GM23248 (cell line): ENCODE measurements at places on chromosomes 6 and 20. TPM values are rescaled to one million over a fixed set of nuclear protein-coding genes. Genes with fewer than 3 reads are reported as not detected.

GRCh38 chr6:99409672-99410071, 15.4 kb downstream of the PNISR start:
- DNase-seq, result no peak

Gene SLC23A2
- polyA plus RNA-seq, result 5.8 and 5.9 TPM in 2 replicates

GRCh38 chr6:14767226-14767625, 478.6 kb upstream of the JARID2 start:
- no peak for DNase-seq

- DNase-seq, result no peak
Observed at GRCh38 chr6:145498425-145498824, 236.9 kb downstream of the EPM2A start.

Gene PXMP4
- 14.1 and 16.4 TPM in 2 replicates for polyA plus RNA-seq

Gene FRS3
- 1.7 and 2.5 TPM in 2 replicates for polyA plus RNA-seq

- DNase-seq, result peak; percentile 88
Observed at GRCh38 chr6:31620586-31621319, at the start of gene PRRC2A. PRRC2A (plus strand) TSS chr6:31620715; CDS start chr6:31622790, 2,075 bp downstream.

- DNase-seq, result no peak
Observed at GRCh38 chr6:90467546-90467945, 119.3 kb downstream of the MAP3K7 start.

Gene GABRR1
- polyA plus RNA-seq, result not detected in 2 replicates

DNA sequence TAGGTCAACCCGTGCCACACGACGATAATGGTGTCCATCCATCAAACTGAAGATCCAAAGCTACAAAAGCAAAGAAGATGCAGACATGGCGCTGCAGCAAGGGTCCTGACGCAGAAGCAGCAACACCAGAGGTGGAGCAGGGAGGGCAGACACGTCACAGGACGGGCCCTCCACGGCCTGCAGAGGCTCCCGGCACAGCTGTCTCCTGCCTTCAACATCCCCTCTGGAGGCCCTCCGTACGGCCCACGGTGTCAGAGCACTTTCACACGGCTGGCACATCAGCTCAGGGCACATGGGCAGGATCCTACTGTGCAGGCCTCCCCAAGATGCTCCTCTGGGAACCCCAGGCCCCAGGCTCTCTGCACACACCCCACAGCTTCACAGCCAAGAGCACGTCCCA, 37.6 kb downstream of the WDR27 start:
- DNase-seq, result no peak

DNA sequence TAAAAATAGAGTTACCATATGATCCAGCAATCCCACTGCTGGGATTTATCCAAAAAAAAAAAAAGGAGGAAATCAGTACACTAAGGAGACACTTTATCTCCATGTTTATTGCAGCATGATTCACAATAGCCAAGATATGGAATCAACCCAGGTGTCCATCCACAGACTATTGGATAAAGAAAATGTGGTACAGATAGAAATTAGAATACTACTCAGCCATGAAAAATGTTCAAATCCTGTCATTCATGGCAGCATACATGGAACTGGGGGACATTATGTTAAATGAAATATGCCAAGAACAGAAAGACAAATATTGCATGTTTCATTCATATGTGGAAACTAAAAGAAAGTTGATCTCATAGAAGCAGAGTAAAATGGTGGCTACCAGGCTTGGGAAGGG, 75.3 kb downstream of the ERMARD start:
- DNase-seq, result no peak

- no peak for DNase-seq
Observed at GRCh38 chr6:44954281-44954680, 373.8 kb upstream of the RUNX2 start.

GRCh38 chr6:106890447-106890846, 84.1 kb downstream of the CD24 start:
- peak; percentile 13 for DNase-seq

- peak; percentile 81 for DNase-seq
Observed at GRCh38 chr20:32354592-32355416, 3.3 kb upstream of the ASXL1 start.

Gene MYCT1
- polyA plus RNA-seq, result 0.42 TPM in 1 of 2 replicates, not detected in the other

Gene GRM4
- 0.10 and 0.57 TPM in 2 replicates for polyA plus RNA-seq

GRCh38 chr6:11217360-11218101, 14.9 kb downstream of the NEDD9 start:
- DNase-seq, result no peak

DNA sequence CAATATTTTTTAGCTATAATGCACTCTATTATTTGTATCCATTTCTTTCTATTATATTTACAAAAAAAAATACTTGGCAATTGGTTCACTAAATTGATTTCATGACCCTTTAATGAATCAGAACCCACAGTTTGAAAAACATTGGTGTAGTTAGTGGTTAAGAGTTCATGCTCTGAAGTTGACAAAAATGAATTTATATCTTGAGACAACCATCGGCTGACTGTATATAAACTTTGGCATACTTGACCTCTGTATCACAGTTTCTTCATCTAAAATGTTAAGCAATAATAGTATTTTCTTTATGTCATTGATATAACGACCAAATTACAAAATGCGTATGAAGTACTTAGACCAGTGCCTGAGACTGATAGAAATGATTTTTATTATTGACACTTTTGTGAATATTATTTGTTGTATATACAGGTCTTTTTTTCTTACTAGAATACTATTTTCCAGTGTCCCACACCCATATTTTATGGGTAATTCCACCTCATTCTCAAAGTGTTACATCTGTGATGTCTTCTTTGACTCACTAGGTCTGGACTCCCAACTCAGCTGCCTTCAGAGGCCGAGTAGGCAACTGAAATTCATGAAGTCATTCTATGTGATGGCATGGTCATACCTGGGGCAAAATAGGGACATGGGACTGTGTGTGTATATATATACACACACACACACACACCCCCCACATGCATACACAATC, 459.2 kb downstream of the RFPL4B start:
- peak; percentile 36 for DNase-seq

- DNase-seq, result peak; percentile 56
Observed at GRCh38 chr6:152529369-152529768, 107.8 kb downstream of the SYNE1 start.

Gene RARS2
- polyA plus RNA-seq, result 77.0 and 77.3 TPM in 2 replicates

- DNase-seq, result no peak
Observed at GRCh38 chr6:87779542-87779941, 77.5 kb upstream of the AKIRIN2 start.

GRCh38 chr6:113377362-113377942, 479.7 kb upstream of the MARCKS start:
- DNase-seq, result no peak

DNA sequence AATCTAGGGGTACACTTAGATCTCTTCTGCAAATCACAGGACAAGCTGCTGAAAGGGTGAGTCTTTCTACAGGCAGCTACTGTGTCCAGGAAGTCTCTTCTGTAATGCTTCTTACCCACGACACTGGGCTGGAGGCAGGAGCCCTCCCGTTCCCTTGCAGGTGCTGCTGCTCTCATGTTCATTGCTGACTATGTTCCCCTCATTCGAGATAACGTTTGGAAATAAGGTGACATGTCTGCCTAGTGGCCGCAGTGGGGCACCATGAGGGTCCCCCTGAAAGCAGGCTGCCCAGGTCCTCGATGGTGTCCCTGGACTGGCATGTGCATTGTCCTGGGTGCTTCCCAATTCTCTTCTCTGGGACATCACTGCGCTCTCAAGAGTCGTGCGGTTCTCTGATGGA, 74.7 kb downstream of the SYNJ2 start:
- DNase-seq, result no peak

Gene SOX18
- polyA plus RNA-seq, result not detected in 2 replicates

Gene SPAG4
- 17.3 and 20.9 TPM in 2 replicates for polyA plus RNA-seq

Gene CYP39A1
- 0.08 and 0.46 TPM in 2 replicates for polyA plus RNA-seq

DNA sequence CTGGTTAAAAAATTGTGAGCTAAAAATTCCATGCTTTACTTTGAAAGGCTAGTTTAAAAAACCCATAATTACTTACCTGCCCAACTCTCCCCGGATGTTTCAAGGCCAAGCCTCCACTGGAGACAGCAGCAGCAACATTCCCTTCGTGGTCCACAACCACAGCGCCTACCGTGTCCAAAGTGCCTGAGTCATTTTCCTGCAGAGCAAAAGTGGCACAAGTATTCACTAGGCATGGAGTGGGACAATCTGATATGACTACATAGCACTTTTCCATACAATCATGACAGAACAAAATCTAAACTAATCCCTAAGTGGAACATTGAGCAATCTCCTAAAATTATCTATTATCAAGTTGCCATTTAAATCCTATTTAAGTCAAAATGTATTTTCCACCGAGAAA, 104.8 kb downstream of the TASP1 start:
- DNase-seq, result no peak

Gene ESR1
- polyA plus RNA-seq, result 0.09 and 0.24 TPM in 2 replicates

DNA sequence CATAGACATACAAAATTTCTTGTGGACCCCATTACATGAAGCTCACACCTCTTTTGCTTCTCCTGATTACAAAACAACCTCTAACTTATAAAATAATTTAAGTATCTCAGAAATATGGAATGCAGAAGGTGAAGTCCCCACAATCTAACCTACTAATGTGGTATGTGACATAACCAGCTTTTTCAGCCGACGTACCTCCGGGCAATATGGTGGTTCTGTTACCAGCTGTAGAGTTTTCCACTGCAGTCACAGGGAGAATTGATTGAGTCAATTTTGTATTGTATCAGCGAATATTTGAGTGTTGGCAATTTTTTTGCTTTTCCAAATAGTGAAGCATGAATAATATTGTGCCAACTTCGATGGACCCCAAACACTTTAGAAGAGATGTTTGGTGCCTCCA, 15.7 kb upstream of the SPO11 start:
- no peak for DNase-seq

DNA sequence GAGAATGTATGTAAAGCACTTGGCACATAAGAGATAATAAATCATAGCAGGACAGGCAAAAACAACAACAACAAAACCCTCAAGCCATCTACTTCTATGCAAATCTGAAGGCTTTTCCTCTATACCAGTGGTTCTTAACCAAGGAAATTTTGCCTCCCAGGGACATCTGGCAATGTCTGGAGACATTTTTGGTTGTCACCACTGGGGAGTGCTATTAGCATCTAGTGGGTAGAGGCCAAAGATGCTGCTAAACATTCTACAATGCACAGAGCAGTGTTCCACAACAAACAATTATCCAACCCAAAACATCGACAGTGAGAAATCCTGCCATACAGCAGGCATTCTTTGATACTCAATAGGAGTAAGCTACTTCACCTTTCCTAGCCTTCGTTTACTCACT, 28.2 kb downstream of the NDRG3 start:
- peak; percentile 8 for DNase-seq

Gene CEP85L
- polyA plus RNA-seq, result 11.7 and 12.4 TPM in 2 replicates

DNA sequence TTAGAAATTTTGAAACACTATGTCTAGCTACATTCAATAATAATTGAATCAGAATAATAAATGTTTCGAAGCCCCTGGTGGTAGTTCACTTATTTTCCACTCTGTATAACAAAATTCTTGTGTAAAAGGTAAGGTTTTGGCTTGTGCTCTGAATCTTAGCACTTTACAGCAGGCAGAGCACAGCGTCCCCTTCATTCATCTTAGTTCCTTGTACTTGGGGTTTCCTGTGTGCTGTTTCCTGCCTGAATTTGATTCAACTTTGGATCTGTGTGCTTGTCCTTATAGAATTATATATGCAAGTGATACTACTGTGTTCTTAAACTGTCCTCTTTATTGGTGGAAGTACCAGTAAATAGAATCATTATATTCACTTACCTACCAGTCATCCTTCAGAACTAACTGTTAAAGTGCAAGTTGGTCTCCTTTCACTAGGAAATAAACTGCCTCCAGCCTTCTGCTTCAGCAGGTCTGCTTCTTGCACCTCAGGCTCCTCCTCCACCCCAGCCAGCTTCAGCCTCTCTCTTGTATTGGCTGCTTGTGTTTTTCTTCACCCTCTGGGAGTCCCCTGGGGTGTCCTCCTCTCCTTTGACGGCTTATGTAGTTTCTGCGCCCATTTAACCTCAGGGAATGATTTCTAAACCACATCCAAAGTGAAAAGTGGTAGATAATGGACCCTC, 28.8 kb upstream of the TULP4 start:
- DNase-seq, result peak; percentile 42

Gene C20orf96
- polyA plus RNA-seq, result 4.0 and 4.5 TPM in 2 replicates

GRCh38 chr6:44004625-44005506, 122.4 kb downstream of the MRPL14 start:
- DNase-seq, result peak; percentile 35

- DNase-seq, result peak; percentile 43
Observed at GRCh38 chr20:49310705-49311104, 32.8 kb upstream of the ZNFX1 start.

Gene MATN4
- 0.09 TPM in 1 of 2 replicates, not detected in the other for polyA plus RNA-seq

DNA sequence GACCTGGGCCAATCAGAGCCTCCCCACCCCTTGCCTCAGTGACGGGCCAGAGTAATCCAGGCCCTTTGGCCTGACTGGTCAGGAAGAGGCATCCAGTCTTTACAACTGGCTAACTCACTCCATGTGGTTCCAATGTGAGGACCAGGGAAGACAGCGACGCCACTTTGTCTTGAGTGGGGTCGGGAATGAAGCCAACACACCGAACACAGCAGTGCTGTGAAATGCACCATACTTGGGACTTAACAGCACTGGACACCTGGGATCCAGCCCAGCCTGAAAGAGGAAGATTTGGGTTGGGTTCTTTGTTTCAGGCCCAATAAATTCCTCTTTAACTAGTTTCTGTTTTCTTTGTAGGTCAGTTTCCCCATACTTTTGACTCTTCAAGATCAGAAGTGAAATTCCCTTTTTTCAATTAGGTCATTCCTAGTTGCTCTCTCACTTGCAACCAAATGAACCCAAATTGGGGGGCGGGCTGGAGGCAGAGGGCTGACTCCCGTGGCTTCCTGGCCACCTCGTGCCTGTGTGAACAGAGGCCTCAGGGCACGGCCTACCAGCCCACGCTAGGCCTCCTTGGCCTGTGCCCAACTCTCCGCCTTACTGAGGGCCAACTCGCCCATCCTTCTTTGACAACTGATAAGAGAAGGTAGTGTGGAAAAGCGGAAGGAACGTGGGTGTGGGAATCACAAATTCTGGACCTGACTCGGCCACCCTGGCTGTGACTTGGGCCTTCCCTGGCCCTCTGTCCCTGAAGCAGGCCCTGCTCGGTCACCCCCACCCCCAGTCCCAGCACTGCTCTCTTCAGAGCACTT, 17.1 kb downstream of the SULF2 start:
- DNase-seq, result no peak

Gene WFDC2
- not detected in 2 replicates for polyA plus RNA-seq

DNA sequence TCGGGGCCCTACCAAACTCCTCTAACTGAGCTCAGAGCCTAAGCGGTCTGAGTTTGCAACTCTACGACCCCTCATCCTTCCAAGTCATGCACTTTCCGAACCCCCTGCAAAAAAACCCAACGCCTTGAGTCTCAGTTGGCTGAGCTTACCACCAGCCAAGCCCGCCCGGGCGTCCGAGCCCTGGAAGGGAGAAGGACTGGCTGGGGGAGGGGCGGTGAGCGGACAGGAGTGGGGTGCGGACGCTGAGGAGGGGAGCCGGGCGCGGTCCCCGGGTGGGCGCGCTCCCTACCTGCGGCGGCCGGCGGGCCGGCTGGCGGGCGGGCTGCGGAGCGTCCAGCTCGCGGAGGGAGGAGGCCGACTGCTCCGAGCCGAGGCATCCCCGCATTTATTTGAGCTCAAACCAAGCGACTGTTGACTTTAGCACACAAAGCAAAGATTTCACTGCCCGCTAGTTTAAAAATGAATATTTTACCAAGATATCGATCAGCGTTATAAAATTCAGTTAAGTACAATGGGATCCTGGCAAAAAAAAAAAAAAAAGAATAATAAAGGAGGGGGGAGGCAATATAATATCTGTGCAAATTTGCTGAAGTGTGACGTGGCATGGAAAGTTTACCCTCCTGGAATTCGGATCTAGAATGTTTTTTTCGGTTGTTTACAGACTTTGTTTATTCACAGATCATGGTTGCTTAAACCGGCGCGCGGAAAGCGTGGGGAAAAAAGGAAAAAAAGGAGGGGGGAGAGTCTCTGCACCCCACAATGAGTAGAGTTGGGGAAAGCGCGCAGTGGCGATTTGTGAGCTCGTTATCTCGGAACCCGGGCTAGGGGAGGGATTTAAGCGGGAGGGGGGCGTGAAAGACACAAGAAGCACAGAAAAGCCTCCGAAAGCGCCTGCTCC, 5.9 kb downstream of the FOXA2 start:
- no peak for DNase-seq
